ENCODE measurements at places on chromosomes 13 and 19.
A peak's percentile ranks its signal among the peaks of the same experiment; 100 is the strongest.

DNA sequence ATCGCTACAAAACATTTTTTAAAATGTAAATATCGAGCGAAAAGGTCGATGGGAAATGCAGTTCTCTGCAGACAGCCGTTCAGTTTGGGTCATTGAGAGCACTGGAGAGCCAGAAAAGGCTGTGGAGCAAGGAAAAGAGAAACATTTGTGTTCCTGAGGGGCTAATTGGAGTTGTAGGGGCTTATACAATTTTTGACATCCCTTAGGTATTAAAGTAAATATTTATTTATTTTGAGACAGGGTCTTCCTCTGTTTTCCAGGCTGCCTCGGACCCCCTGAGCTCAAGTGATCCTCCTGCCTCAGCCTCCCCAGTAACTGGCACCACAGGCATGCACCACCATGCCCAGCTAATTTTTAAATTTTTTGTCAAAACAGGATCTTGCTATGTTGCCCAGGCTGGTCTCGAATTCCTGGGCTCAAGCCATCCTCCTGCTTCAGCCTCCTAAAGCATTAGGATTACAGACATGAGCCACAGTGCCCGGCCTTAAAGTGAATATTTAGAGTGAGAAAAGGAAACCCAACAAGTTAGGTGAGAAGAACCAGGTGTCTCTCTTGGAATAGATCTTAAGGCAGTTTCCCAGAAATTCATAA lies 825 bp upstream of the YIF1B start:
- no peak for DNase-seq

DNA sequence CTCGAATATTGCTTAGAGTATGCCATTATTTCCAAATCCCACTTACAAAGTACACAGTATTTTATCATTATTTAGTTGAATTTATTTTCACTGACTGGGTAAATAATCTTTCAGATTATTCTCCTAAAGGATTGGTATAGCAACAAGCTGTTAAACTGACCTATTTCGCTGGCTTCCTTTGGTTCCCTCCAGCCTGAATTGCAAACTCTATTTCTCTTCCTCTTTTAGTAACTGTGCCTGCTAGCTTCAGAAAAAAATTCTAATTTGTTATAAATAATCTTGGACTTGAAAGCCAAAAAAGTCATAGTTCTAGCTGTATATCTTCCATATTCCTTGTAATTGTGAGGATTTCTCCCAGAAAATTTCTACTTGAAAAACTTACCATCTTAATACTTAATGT lies 15.0 kb upstream of the CCNA1 start:
- DNase-seq = no peak

DNA sequence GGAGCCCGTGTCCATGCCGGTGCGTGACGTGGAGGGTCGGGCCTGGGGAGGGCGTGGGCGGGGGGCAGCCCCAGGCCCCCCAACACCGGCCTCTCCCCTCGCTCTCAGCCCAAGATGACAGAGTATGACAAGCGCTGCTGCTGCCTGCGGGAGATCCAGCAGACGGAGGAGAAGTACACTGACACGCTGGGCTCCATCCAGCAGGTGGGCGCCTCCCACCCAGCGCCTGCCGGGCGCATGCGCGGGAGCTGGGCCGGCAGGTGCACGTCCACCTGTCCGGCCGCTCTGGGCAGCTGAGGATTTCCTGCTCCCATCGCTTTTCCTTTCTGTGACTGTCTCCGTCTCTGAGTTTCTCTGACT lies 49.8 kb downstream of the VAV1 start:
- no peak for DNase-seq

- DNase-seq = no peak
Measured at GRCh38 chr19:9819596-9819909, 674 bp upstream of the FBXL12 start.

- DNase-seq = no peak
Measured at GRCh38 chr13:50255639-50256038, 240.4 kb downstream of the KCNRG start.

GRCh38 chr13:41561170-41561569 lies 103.8 kb downstream of the RGCC start:
- no peak for DNase-seq

DNA sequence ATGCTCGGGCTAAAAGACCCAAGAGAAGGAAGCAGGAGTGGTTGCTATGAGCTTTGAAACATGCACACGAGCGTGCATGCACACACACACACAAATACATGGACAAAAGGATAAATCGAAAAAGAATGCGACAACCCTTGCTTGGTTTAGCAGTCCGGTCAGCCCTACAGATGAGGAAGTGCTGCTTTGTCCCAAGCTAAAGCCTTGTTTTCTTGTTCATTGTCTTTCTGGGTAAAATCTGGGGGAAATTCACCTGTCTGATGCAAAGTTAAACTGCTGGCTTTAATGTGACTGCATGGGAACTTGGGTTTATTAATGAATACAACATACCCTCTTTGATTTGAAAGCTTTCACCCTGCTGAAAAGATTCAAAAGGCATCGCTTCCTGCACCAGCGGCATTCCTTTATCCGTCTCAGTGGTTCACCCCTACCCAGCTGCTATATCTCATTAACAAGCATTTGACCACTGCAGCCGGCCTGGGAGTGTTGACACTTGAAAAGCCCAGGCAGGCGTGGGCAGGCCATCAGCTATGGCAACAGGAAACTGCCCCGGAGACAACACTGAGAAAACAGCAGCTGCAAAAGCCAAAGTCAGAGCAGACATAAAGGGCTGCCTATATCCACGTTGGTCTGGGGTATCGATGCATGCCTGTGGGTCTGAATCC lies 301.7 kb downstream of the NDFIP2 start:
- no peak for DNase-seq

DNA sequence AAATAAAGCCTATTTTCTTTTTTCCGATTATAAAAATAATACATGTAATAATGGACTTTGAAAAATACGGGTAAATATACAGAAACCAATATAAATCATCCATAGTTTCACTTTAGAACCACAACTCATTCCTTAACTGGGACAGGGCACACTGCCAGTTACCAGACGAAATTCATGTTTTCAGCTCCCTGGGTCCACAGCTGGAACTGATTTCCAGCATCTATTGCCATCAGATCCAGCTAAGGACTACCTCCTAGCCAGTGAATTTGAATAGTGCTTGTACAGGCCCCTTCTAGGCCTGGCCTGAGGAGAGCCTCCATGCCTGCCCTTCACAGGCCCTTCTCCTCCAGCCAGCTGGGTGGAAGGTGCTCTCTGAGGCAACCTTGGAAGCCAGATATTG lies 30.0 kb upstream of the ATP12A start:
- no peak for DNase-seq

- DNase-seq = peak; percentile 95
Measured at GRCh38 chr19:7636691-7637373, at the start of gene STXBP2. TSS of gene STXBP2 (plus strand) at chr19:7637110. CDS start at chr19:7637150, 40 bp downstream.

- DNase-seq = no peak
Measured at GRCh38 chr19:2973229-2973628, 4.1 kb upstream of the TLE6 start.

GRCh38 chr13:41216160-41216559 lies 21.8 kb upstream of the KBTBD7 start:
- DNase-seq = no peak

- no peak for DNase-seq
Measured at GRCh38 chr13:68410007-68410406, 1179.9 kb upstream of the PCDH9 start.

GRCh38 chr13:52845766-52846566 lies 2.5 kb downstream of the PCDH8 start:
- DNase-seq = no peak

DNA sequence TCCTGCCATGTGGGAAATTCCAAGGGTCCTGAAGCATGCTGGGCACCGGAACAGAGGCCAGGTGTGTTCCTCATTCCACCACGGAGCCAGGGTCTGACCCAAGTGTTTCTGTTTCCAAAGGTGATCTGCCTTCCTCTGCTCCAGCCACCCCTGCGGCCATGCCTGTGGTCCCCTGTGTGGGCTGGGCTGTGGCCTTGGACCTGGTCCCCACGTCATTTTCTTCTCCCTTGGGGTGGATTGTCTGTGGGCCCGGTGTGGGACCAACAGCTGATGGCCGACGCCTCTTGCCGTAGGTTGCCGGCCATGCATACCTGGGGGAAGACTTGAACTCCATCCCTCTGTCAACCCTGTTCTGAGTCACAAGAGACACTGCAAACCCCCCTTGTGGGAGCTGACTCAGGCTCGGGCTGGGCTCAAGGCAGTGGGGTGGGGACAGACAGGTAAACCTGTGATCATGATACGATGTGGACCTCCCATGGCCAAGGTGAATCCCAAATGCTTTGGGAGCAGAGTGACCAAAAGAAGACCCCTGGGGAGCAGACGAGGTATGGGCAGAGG lies 35.0 kb downstream of the ATP11A start:
- no peak for DNase-seq

DNA sequence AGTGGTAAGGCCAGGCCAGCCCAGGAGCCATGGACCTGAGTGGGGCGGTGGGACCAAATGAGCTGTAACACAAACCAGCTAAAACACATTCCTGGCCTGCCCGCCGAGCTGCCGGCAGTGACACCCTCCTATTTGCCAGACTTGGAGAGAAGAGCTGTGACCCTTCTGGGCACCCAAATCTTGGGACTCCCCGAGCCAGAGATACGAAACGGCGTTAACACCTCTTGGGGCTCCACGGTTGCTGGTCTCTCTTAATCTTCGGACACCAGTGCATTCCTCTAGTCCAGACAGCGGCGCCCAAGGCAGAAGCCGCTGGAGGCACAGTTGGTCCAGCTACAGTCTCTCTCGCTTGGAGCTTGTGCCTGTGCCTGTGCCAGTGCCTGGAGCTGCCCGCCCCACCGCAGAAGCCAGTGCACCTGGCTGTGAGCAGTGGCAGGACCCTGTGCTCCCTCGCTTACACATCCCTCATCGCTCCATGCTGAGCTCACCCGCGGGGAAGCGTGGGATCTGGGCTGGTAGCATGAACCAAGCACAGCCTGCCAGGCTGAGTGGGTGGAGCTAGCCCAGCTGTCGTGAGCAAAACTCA lies 147.2 kb upstream of the KLHL1 start:
- no peak for DNase-seq

- no peak for DNase-seq
Measured at GRCh38 chr19:402786-403185, 6.2 kb downstream of the C2CD4C start.

GRCh38 chr19:38224014-38224862 lies at the start of gene DPF1:
TSS of gene DPF1 (minus strand) at chr19:38224222. CDS start at chr19:38224142, 80 bp downstream.
- peak; percentile 50 for DNase-seq

DNA sequence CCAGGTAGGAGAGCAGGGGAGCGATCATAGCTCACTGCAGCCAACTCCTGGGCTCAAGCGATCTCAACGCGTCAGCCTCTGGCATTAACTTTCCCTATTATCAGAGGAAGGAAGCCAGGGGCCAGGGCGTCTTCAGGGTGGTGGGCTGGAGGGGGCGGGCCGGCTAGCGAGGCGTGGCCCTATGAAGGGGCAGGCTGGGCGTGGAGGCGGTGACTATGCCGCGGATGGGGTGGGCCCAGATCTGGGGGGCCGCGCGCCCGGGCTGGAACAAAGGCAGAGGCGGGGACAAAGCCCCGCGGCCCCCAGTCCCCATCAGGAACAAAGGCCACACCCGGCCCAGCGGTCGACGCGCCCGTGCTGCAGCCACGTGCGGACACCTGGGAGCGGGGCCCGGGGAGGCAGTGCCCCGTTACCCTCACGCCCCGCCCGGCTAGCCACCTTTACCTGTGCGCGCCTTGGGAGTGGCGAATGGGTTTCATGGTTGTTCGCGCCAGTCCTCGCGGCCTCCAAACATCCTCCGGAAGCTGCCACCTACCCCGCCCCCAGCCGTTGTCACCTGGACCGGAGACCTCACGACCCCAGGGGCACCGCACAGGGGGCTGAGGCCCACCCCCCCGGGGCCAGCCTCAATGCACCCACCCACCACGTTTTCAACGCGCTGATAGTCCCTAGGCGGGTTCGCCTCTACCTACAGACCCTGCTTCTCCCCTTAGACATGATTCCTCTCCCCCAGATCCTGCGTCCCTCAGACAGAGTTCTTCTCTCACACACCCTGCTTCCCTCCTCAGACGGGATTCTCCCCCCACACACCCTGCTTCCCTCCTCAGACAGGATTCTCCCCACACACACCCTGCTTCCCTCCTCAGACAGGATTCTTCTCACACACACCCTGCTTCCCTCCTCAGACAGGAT lies 5.4 kb upstream of the TRIM28 start:
- peak; percentile 36 for DNase-seq

DNA sequence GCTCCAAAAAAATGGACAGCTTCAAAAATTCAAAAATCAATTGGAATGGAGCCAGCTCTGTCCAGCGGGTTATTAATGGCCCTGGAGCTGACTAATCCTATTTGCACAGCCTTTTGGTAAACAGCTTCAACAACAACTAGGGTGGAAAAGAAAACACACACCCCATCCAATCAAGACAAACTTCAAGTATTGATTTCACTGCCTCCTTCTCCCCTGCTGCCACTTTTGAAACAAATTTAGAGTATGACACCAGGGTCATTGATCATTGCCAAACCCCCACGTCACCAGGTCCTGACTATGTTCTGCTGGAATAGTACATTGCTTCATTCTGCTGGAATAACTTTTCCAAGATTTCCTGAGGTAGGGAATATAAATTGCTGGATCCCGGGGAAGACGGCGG lies 56.8 kb upstream of the GTF3A start:
- DNase-seq = no peak

- DNase-seq = peak; percentile 79
Measured at GRCh38 chr13:46295491-46296114, 83.9 kb downstream of the LRRC63 start.

DNA sequence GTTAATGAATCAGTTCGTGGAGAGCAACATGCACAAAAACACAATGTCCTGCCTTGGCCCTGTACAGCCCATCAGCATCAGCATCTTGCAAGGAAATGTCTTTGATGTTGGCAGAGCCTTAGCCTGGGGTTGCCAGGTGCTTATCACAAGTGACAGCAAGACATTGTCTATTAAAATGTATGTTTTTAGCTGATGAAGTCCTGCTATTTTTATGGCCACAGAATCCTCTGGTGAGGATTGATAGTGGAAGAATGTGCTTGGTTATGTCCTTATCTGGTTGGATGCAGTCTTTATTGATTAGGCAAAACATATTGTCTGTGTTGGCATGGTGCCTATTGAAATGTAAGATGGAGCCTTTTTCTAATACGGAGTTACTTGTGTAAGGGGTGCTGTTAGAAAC lies 1427.0 kb upstream of the MIR17HG start:
- DNase-seq = no peak

DNA sequence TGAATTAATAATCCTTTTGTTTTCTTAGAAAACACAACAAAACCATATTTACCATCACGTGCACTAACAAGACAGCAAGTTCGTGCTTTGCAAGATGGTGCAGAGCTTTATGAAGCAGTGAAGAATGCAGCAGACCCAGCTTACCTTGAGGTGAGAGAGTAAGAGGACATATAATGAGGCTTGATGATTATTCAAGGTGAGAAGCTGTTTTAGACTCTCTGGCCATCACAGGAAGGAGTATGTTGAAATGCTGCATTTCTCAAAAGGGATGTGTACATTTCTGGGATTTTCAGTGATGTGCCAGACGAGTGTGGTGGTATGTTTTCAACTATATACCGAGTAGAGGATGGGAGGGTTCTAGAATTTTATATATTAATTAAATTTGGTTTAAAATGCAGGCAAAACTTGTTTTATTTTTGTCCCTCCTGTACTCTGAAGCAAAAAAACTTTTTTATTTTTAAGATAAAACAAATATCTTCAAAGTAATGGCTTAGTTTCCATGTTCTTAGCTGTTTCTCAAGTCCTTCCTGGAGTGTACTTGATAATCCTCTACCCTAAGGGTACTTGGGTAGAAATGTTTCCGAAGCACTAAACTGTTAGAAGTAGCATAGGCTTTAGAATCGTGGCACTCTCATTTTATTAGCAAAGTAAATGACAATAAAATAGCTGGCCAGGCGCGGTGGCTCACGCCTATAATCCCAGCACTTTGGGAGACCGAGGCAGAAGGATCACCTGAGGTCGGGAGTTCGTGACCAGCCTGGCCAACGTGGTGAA lies 51.1 kb downstream of the N4BP2L1 start:
- DNase-seq = no peak

- peak; percentile 52 for DNase-seq
Measured at GRCh38 chr13:41411522-41411921, 45.8 kb upstream of the RGCC start.

Data from CD4-positive, alpha-beta T cell treated with Interleukin-4 for 1 hour (primary cell).